ENCODE measurements at places on chromosomes 16 and 17.

GRCh38 chr17:33277436-33278100 lies 15.5 kb downstream of the ASIC2 start:
- no peak for DNase-seq

- peak; percentile 68 for DNase-seq
Measured at GRCh38 chr16:81560979-81561657, 116.5 kb downstream of the CMIP start.

- no peak for DNase-seq
Measured at GRCh38 chr16:55444754-55445485, 34.1 kb upstream of the MMP2 start.

DNA sequence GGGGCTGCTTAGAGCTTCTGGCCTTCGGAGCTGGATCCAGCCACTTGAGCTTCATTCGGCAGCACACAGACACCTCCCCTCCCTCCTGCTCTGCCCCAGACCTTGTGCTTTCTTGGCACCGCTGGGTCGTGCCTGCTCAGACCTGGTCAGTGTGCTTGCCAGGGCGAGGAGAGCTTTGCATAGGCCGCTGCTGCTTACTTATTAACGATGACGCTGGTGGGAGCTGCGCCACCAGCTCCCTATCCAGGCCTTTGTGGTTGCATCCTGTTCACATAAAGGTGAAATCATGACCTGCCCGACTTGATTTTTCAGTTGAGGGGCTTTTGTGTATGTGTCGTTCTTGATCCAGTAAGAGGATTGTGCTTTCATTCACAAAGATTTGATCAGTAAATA lies 101.1 kb downstream of the MSI2 start:
- peak; percentile 87 for DNase-seq

DNA sequence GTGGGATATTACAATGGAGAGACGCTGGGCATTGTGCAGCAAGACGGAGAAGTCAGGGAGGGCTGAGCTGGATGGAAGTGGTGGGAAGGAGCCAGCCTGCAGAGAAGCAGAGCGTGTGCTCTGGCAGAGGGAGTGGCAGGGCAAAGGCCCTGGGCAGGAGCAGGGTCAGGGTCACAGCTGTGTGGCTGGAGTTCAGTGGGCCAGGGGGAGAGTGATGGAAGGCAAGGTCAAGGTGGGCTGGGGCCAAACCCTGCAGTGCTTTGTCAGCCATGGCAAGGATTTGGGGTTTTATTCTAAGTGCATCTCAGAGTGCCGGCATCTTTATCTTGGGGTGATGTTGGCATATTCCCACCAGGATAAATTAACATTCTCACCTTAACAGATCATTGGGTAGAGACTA lies 31.9 kb upstream of the C16orf78 start:
- DNase-seq, result no peak

GRCh38 chr17:633641-634101 lies 81.0 kb downstream of the VPS53 start:
- no peak for DNase-seq

DNA sequence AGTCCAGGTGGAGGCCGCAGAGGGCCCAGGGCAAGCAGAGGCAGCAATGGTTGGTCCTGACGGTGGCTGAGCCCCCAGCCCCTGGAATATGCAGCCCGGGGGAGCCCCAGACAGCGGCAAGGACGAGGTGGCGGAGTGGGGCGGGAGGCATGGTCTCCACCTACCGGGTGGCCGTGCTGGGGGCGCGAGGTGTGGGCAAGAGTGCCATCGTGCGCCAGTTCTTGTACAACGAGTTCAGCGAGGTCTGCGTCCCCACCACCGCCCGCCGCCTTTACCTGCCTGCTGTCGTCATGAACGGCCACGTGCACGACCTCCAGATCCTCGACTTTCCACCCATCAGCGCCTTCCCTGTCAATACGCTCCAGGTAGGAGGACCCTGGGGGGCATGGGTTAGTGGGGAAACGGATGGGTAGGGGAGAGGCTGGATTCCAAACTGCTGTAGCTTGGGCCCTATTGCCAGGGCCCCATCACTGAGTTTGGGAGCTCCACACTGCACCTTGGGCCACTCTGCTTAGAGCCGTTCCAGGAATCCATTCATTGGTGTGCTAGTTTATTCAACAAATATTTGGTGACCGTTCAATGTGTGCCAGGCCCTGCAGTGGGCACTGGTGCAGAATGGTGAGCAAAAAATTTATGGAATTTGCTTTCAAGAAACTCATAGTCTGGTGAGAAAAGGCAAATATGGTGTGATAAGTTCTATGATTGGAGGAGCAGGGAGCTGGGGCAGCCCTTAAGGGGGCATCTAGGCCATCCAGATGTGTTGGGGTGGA lies 3.8 kb downstream of the RASL10B start:
- no peak for DNase-seq

GRCh38 chr17:32104158-32104557 lies 38.1 kb upstream of the RHOT1 start:
- DNase-seq, result no peak

DNA sequence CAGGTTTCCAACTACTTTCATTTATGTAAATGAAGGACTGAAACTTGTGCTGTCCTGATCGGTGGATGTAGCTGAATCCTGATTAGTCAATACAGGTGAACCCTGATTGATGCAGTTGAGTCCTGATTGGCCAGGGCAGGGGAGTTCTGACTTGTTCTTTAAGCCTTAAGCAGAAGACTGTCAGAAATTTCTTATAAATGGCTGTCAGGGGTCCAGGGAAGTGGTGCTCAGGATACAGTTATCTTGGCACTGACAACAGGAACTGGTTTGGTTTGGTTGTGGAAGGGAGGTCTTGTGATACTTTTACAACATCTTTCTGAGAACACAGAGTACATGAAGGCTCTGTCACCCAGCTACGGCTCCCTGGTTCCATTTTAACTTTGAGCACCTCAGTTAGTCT lies 132.1 kb downstream of the KCNJ12 start:
- no peak for DNase-seq

DNA sequence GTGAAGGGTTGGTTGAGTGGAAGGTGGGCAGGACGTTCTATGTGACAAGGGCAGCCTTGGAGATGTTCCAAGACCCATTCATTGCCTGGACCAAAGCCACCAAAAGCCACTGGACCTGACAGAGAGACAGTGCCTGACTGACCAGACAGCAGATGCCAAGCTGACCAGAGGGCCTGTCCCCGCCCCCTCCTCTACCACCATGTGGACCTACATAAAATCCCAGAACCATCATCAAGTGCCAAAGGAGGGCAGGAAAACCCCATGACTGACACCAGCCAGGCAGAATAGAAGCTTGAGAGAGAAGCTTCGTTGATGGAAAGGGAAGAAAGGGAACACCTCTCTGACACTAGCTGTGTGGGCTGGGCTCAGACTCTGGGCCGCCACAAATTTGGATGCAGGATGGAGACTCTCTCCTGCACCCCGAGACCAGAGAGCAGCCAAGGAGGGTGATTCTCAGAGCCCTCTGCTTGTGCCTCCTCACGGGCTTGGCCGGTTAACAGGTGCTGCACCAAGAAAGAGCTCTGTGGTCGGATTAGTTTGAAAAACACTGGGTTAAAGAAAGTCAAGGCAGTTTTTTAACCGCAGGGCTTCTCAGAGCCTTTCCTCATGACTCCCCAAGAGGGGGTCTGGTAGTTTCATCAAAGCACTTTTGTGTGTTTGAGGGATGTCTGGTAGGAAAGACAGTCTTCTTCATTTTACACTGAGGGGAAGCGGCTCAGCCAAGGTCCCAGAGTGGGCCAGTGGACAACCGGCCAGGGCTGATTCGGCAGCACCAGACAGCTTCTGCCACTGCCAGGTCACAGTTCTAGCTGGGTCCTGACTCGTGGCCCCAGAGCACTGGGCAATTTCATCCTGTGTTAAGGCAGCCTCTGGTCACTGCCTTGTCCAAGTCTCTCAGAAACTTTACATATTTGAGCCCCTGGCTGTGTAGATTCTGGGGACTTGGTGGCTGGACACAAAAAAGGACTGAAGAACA lies 1.7 kb downstream of the TNFRSF13B start:
- DNase-seq, result no peak

DNA sequence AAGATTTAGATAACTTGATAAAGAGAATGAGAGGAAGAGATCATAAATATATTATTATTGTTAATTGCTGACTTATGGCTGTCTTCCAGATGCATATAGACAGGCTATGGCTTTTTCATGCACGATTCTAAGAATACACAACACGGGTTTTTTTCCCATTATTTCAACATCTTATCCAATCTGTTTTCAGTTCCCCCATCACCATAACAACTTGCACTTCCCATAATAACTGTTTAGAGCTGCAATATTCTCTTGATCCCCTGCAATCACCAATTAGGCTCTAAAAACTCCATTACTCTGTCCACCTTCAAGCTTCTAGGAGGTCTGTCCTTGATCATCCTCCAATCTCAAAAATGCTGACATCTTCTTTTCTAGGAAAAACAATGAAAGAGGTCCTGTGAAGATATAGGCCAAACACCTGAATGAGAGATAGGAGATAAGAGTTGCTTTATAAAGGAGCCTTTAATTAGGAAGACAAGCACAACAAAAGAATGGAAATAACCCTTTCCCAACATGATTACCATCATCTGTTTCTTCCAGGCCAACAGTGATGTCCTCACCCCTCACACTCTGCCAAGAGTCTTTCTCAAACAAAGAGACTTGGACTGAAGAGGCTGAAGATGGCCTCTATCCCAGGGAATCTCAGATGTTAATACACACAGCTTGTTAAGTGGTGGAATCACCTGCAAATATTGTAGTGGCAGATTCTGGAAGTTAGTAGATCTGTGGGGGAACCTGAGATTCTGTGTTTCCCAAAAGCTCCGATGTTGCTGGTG lies 32.2 kb upstream of the CCL2 start:
- no peak for DNase-seq

- no peak for DNase-seq
Measured at GRCh38 chr17:73200476-73200875, 7.6 kb downstream of the COG1 start.

GRCh38 chr16:64969221-64969620 lies 152.6 kb downstream of the CDH11 start:
- no peak for DNase-seq

GRCh38 chr17:75457047-75457654 lies 716 bp downstream of the TMEM94 start:
- no peak for DNase-seq

DNA sequence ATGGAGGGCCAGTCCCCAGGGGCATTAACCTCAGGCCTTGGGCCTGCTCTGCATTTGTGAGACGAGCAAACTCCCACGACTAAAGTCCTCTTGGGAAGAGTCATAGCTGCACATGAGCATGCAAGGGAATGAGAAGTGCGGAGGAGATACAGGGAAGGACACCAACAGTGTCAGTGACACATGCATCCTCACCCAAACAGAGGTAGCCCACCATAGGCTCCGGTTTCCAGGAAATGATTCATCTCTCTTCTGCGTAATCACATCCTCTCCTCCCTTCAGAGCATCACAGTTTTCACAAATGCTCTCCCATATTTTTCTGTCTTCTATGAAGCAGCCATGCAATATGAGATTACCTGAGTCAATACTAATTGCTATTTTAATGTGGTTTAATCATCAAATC lies 725.7 kb upstream of the GOT2 start:
- no peak for DNase-seq

DNA sequence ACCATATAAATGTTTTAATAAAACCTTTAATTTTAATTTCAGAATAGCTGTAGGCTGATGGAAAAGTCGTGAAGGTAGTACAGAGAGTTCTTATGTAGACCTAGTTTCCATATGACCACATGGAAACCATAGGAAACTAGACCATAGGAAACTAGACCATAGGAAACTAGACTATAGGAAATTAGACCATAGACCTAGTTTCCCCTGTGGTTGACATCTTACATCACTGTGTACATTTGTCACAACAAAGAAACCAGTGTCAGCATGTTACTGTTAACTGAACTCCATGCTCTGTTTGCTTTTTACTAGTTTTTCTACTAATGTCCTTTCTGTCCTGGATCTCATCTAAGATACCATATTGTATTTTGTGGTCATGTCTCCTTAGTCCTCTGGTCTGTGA lies 14.6 kb downstream of the NUDT7 start:
- DNase-seq, result no peak

GRCh38 chr17:71163121-71163812 lies 957.6 kb upstream of the SOX9 start:
- DNase-seq, result no peak

DNA sequence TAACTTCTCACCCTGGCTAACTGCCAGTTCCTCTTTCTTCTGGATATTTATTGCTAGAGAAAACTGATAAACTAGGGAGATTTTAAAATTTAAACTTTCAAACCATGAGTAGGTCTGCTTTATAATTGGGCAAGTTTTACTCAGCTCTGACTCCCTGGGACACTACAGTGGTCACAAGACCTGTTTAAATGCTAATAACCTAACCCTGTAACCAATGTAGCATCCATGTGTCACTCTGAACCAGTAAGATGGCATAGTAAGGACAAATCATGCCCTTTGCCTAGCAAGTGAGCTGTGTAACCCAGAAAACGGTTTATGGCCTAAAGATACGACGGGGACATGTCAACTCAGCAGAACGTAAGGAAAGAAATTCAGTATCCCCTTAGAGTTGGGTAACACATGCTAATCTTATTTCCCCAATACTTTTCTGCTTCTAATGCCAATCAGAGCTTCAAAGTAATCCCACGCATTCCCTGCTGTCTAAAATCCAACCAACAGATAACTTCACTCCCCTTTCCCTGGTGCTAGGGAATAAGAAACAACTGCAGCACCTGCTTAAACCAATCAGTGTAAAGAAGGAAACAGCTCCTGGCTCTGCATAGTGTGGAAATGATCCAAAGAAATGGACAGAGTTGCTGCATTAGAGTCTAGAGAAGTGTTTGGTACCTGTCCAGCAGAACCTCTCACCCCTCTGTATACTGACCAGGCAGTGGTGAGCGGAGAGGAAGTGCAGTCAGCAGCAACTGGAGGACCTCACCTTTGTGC lies 85.7 kb downstream of the NCOR1 start:
- DNase-seq, result no peak

GRCh38 chr17:39652587-39653315 lies 12.4 kb upstream of the TCAP start:
- no peak for DNase-seq

GRCh38 chr16:70302745-70303144 lies 3.8 kb downstream of the DDX19B start:
- no peak for DNase-seq

- DNase-seq, result no peak
Measured at GRCh38 chr16:48105456-48105855, 50.3 kb downstream of the ABCC12 start.

GRCh38 chr16:4688674-4689045 lies 4.7 kb upstream of the NUDT16L1 start:
- no peak for DNase-seq

- peak; percentile 73 for DNase-seq
Measured at GRCh38 chr17:68456339-68457167, 743 bp downstream of the WIPI1 start.

Measured in RCC 7860 (cell line).